ENCODE measurements at places on chromosomes 5 and 9.
A peak's percentile ranks its signal among the peaks of the same experiment; 100 is the strongest.

DNA sequence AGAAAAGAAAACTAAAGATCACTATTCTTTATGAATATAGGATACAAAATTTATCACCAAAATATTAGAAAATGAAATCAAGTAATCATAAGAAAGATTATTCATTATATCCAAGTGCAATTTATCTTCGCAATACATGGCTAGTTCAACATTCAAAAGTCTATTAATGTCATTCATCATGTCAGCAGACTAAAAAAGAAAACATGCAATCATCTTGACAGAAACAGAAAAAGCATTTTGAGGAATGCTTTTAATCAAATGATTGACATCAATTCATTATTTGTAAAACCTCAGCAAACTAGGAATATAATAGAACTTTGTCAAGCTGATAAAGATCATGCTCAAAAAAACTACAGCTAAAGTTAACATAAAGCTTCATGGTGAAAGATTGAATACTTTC lies 40.7 kb downstream of the ATPSCKMT start:
- no peak for DNase-seq

GRCh38 chr5:171898386-171898785 lies 108.1 kb downstream of the FBXW11 start:
- no peak for DNase-seq

GRCh38 chr9:89225587-89225986 lies 47.0 kb upstream of the SHC3 start:
- DNase-seq, result no peak

- no peak for DNase-seq
These were observed 155.2 kb downstream of the BAAT start for GRCh38 chr9:101229606-101230005.

DNA sequence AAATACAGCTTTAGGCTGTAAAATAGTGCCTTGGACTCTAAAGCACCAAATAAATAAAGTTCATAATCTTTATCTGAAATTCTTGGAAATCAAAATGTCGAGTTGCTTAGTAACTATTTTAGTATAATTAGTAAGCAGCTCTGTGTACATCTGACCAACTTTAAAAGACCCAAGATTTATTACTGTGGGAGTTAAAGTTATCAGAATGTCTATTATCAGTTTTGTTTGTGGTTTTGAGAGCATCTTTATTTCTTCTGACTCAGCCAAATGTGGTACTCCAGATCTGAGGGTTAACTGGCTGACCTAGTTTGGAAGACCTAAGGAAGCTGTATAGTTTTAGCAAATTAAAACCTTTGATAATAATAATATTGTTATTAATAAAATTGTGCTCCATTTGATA lies 81.2 kb downstream of the PRLR start:
- no peak for DNase-seq

GRCh38 chr5:40797273-40798011 lies 732 bp downstream of the PRKAA1 start:
- peak; percentile 93 for DNase-seq

GRCh38 chr9:20670395-20670794 lies 13.7 kb upstream of the FOCAD start:
- DNase-seq, result no peak

Measured in left lung (tissue), 14 donors.